Upper lobe of right lung (tissue), 1 donor: ENCODE measurements at places on chromosomes 12 and 14.

DNA sequence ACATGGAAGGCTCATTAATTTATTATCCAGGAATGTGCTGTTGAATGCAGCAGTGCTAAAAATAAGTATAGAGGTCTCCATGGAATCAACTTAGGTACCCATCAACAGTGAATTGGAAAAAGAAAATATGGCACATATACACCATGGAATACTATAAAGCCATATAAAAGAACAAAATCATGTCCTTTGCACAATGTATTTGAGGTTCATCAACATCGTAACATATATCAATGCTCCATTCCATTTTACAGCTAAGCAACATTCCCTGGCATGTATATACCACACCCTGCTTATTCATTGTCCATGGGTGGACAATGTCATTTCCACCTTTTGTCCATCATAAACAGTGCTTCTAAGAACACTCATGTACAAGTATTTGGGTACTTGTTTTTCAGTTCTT, 147.8 kb upstream of the RASSF8 start:
- no peak for DNase-seq

GRCh38 chr12:45298721-45299692, 83.1 kb downstream of the ANO6 start:
- DNase-seq = no peak

DNA sequence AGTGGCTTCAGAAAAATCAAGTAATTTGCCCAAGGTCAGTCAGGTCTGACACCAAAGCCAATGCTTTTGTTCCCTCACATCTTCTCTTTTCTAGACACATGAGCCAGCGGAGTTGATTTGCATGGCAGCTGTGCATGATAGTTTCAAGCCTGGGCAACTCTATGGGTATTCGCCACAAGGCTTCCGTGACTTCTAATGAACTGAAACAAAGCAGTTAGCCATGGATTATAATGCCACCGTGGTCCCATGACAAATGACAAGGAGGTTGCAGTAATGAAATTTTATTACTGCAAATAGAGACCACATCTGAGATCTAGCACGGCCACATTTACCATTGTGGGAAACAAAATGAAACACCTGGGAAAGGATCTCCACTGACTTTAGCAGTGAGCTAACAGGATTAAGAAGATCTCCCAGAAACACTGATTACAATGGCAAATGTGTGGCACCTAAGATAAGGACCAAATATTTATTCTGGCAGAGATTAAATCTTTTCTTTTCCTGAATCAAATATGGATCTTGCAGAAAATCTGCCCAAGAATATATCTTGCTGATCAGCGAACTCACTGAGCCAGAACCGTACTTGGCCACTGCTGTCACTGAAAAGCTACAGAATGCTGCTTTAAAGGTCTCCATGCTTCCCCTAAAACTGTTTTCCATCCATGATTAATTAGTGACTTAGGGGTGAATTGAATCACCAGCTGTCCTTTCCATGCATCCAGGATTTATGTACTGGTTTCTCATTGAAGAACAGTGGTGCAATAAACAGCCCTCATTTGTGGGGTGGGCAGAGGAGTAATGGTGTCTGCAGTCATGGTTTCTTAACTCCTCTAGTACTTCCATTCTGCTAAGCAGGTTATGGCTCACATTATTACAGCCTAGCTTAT, 551.0 kb downstream of the DIO2 start:
- DNase-seq = no peak

- no peak for DNase-seq
Measured at GRCh38 chr14:22597771-22598098, 365 bp upstream of the ABHD4 start.
